Pulmonary artery endothelial cell (primary cell): ENCODE measurements at places on chromosomes 4 and X.
A peak's percentile ranks its signal among the peaks of the same experiment; 100 is the strongest.

DNA sequence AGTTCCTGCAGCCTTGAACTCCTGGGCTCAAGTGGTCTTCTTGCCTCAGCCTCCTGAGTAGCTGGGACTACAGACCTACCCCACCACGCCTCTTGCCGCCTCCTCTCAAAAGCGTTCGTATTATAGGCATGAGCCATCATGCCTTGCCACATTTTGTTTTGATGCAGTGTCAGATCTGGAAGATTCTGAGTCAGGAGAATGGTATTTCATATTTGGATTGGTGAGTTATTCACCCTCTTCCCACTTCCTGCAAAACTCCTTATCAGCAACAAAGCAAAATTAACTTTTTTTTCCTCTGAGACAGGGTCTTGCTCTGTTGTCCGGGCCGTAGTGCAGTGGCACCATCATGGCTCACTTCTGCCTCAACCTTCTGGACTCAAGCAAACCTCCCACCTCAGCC, 29.6 kb downstream of the REST start:
- DNase-seq: peak; percentile 57

DNA sequence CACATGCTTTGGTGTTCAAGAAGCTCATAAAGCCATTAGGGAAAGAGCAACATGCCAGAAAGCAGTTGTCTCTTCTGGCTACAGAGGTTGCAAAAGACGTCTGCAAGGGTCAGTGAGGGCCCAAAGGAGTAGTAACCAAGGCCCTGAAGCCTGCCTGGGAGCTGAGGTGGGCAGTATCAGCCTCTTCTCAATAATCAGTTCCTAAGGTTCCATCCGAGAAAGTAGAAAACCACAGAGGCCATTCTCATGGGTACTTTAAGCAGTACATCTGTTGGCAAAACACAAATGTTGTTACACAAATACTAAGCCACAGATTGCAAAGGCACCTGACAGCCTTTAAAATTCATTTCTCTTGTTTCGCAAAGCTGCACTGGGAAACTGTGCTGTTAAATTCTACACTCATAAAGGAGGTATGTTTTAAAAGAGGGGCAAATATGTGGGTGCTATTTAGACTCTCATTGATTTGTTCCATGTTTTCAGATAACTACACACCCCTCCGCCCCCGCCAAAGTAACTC, 37.7 kb downstream of the MECP2 start:
- DNase-seq: no peak

GRCh38 chrX:1555370-1555769, 18.4 kb upstream of the P2RY8 start:
- no peak for DNase-seq

DNA sequence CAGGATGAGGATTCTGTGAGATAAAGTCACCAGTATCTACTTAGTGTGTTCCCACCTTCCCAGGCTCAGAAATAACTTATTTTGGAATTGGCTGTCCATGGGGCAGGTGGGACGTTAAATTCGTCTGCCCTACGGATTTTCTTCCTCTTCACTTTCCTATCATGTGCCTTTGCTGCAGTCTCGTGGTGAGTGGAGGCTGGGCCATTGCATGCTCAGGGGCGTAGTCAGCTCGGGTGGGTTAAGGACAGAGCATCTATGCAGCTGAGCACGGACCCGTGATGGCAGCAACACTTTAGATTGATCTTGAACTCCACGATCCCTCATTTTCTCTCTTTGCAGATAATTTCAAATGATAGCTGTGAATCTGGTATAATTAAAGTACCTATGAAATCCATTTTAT, 51.5 kb downstream of the CLDN22 start:
- DNase-seq: no peak

DNA sequence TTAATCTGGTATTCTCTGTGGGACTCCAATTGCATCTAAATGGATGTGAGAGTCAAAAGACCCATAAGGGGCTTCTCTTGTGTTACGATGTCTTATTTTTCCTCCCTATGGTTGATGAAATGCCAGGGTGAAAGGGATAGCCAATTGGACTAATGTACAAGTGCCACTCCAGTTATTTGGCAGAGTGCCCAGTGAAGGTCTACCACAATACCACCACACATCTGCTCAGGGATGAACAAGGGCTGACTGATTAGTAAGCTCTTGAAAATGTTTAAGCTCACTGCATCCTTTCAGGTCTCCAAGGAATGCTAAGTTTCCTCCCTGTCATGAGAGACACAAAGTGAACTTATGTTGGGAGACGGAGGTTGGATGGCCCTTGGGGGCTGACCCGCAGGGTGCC, 57.8 kb downstream of the HEPH start:
- DNase-seq: no peak

GRCh38 chr4:55173580-55173979, 48.2 kb upstream of the KDR start:
- DNase-seq: no peak

GRCh38 chr4:35982318-35982717, 262.0 kb downstream of the ARAP2 start:
- DNase-seq: no peak

DNA sequence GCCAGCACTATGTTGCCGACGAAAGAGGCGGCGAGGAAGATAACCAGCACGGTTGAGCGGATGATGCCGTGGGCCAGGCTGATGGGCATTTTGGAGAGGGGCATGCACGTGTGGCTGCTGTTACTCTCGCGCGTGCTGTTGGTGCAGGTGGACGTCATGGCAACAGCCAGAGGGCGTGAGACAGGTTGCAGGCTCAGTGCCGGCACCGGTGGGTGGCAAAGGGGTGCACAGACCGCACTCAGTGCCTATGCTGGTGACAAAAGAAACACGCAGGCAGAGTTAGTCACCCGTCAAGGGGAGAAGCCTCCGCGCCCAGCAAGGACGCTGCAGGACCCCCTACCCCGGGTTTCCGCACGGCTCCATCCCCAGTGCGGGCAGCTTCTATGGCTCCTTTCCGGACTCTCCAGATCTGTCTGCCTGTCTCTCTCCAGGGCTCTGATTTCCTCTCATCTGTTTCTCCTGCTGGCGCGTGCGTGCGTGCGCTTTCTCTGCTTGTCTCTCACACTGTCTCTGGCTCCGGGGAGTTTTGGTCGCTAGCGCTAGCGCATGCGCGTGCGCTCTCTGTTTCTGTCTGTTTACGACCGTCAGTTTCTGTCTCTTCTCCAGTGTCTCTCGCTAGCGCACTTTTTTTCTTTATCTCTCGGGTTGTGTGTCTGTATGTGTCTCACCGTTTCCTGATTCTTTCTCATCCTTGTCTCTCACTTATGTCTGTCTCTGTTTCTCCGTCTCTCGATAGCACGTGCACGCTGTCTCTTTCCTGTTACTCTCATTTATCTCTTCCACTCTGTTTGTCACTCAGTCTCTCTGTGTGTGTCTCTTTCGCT, 2.1 kb downstream of the GPR101 start:
- DNase-seq: no peak

- no peak for DNase-seq
Measured at GRCh38 chr4:138967313-138967712, 48.3 kb upstream of the NOCT start.

DNA sequence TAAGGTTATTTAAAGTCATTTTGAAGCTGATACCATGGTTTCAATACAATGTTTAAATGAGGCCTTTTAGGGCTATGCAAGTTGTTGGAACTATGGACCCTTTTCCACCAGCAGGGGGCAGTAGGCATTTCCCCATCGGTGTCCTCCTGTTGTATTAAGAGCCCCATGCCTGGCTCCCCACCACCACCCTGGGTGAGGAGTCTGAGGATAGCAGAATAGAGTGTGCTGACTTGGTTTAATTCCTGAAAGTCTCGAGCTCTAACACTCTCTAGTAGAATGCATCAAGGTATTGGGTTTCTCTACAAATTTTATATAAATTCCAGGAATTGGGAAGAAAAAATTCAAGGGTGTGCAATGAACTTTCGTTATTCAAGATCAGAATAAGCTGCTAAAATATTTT, 234.8 kb upstream of the JADE1 start:
- DNase-seq: no peak

- no peak for DNase-seq
Measured at GRCh38 chrX:135403374-135403773, 18.4 kb upstream of the SMIM10L2A start.

- no peak for DNase-seq
Measured at GRCh38 chr4:1403177-1403583, 3.1 kb downstream of the NKX1-1 start.

GRCh38 chr4:83782591-83782990, 246.7 kb downstream of the GPAT3 start:
- DNase-seq: no peak

GRCh38 chrX:64202808-64203325, 2.6 kb downstream of the AMER1 start:
- DNase-seq: no peak
